ENCODE measurements at places on chromosomes 7 and 10. TPM values are rescaled to one million over a fixed set of nuclear protein-coding genes. Genes with fewer than 3 reads are reported as not detected.

DNA sequence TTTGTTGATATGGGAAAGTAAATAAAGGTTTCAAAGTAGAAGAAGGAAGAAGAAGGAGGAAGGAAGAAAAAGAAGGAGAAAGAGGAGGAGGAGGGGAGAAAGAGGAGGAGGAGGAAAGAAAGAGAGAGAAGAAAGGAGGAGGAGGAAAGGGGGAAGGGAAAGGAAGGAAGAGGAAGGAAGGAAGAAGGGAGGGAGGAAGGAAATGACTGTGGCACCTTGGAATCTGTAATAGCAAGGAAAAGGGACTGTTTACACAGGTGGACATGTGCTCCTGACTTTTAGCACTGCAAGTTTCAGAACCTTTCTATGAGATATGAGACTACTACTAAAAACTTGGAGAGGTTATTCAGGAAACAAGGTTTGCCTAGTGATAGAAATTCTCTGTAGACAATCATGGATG, 153.2 kb downstream of the BTAF1 start:
- H3K27ac ChIP-seq = no peak overlapping the region
- peaks cover 4% of the 10 kb centered on the region for H3K36me3 ChIP-seq
- DNase-seq = no peak
- no peaks in the 10 kb centered on the region for H3K4me1 ChIP-seq

DNA sequence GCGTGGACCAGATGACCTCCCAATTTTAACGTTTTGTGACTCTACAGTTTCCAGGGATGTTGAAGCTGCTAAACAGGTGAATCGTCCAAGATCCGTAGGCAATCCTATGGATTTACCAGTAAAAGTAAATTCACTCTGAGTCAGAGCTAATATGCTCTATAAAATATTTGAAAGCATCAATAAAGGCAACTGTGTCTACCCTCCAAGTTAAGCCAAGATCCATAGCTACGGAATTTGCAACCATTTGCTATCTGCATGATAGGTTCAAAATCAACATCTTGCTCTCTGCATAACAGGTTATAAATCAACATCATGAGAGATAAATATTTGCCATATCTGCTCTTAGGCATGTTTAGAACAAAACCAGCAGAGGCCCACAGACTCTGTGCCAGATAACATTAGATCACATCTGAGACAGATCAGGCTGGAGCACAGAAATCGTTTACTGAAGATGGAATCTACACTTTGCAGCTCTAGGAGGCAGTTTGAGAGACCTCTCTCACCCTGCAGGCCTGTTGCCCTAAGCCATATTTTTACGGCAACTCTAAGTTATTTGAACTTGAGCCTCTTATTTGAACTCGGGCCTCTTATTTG, 80.7 kb upstream of the PDCD4 start:
- H3K36me3 ChIP-seq = no peaks in the 10 kb centered on the region
- H3K27ac ChIP-seq = no peak overlapping the region
- peaks cover 3% of the 10 kb centered on the region for H3K4me1 ChIP-seq
- H3K4me3 ChIP-seq = no peak overlapping the region
- DNase-seq = no peak

Gene SLC26A3
- total RNA-seq = not detected

Gene CYP3A4
- total RNA-seq = not detected

DNA sequence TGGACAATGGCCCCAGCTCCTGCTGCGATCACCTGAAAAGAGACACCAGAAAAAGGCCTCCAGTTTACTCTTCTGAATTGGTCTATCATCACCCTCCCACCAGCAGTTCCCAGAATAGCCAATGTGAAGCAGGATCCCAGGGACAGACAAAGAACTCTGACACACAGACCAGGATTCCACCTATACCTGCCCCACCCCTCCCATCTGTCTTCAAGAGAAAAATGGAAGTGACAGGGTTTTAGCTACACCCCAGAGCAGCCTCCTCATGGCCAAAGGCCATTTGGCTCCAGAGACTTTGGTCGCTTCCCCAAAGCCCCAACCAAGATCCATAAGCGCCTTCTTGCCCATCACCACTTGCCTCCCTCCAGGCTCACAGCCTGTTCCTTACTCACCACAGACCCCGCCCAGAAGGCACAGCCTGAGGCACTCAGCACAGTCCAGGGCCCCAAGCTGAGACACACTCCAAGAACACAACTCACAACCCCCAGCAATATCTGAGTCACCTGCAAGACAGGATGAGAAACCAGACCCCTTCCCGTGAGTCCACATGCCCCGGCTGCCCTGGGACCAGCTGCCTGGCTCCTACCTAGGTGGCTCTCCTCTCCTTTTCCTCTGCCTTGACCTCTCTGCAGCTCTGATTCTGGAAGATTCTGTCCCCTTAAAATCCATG, 6.5 kb downstream of the TMEM176B start:
- DNase-seq = no peak
- H3K27me3 ChIP-seq = no peaks in the 10 kb centered on the region

Gene AFAP1L2
- total RNA-seq = 16.3 TPM

DNA sequence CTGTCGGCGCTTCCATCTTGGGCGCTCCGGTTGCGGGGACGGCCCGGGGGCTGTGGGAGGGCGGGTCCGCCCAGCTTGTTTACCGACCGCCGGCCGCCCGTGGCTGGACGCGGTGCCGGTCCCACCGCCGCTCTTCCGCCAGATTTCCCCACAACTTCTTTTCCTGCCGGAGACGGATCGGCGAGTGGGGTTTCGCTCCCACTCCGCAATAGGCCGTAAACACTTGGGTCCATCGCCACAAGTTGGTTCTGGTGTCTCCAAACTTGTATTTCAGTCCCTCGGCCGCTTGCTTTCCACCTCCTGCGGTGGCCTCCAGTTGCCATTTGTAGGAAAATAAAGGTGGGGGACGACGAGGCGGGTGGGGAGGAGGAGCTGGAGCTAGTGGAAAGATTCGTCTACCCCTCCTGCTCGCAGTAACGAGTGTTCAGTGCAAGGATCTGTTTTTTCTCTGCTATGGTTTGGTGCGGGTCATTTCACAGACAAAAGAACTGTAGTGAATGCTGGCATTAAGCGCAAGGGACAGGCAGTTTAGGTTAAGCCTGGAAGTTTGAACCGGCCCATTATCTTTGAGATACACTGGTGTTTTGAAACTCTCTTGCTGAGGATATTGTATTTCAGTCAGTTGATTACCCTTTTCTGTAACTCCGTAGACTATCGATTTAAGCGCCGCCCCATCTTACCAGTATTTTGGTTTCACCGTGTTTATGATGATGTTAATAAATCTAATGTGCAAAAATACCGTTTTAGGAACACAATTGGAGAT, 24.3 kb upstream of the ZRANB1 start:
- H3K4me3 ChIP-seq = peak overlapping the region; percentile 94
- peaks cover 8% of the 10 kb centered on the region for H3K4me1 ChIP-seq
- no peaks in the 10 kb centered on the region for H3K36me3 ChIP-seq
- DNase-seq = peak; percentile 81

Measured in aorta (tissue), 5 donors.